ENCODE measurements at places on chromosomes 13 and 19. TPM values are rescaled to one million over a fixed set of nuclear protein-coding genes. Genes with fewer than 3 reads are reported as not detected.

DNA sequence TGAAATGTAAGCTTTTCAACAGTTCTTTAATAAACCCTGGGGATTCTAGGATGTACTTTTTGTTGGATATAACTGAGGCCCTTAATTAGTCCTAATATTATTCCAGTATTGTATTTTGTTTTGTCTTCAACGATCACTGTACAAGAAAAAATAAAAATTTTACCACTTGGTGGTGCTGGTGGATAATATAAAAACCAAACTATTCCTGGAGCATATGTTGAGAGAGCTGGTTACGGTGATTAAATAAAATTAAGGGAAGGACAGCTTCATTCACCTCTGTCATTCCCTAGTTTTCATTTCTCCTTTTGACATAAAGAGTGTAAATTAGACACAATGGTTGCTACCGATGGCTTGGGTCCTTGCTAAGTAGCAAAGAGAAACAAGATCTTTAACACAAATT lies 598.6 kb upstream of the PCDH20 start:
- peak; percentile 38 for DNase-seq

DNA sequence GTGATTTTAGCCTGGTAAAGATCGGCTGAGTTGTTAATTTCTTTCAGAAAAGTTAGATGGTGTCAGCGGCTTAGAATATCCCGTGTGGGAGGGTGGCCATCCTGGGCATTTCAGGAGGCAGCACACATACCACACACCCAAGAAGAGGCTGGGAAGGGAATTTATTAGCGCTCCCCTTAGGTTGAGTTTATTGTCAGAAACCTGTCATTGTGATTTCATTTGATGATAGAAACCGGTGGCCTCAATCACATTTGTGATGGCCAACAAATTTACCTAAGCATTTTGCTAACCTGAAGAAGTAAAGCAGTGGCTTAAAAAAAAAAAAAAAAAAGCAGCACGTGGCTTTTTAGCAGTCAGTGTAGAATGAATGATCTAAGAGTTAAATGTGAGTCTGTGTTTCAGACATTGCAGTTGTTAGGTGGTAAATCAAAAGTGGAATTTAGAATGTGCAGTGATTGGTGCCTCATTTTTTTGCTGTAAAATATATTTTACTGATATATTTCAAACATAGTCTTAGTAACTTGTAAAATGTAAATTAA lies 2.7 kb downstream of the SIPA1L3 start:
- DNase-seq: no peak

DNA sequence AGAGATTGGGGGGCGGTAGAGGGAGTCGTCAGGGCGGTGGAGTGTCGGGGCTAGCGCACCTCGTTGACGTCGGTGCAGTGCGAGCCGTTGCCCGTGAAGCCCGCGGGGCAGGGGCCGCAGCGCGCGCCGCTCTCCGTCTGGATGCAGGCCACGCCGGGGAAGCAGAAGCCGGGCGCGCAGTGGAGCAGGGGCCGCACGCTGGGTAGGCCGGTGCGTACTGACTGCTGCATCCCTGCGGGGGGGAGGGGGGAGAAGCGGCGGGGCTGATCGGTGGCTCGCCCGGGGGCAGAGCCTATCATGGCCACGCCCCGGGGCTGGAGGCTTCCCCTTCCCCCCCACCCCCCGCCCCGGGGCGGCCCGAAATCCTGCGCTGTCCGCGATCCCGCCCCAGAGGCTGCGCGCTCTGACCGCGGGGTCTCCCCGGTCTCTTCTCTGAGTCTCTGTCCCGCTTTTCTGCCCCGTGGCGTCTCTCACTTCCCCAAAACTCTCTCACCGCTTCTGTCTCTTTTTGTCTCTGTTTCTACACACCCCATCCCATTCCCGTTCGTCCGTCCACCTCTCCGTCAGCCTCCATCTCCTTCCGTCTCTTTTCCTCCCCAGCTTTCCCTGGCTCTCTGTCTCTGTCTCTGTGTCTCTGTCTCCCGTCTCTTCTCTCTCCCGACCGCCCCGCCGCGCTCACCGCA lies 1.1 kb downstream of the COMP start:
- DNase-seq: no peak

DNA sequence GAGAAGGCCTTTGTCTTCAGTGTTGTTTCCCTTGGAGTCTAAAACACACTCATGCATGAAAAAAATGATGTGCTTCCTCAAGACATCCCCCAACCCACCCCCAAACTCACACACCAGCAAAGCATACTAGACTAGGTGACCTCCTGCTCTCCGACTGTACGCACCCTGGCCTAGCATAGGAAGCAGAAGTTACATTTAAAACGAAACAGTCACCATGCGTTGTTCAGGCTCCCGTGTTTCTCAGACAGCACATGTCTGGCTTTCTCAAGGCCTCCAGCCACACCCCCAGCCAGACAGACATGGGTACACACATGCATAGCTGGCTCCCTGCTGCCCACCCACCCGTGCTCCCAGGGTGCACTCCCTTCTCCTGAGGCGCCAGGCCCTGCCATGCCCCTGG lies 28.7 kb upstream of the C1QTNF9 start:
- no peak for DNase-seq

GRCh38 chr19:50897612-50898011 lies 13.6 kb downstream of the KLK4 start:
- DNase-seq: no peak

DNA sequence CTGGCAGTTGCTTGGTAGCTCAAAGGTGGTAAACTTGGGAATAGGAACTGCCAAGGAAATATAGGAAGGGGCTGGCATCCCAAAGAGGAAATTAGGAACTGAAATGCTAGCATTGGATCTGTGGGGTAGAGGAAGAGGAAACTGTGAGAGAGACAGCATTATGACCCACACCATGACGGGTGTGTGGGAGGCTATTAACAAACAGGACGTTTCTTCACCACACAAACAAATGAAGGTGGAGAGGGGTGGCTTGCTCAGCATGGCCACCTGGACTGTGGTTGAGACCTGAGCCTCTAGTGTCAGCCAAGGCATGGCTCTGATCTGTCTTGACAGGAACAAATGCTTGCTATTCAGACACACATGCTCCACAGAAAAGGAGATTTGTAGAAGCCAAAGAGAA lies 178.2 kb downstream of the B3GLCT start:
- DNase-seq: no peak

DNA sequence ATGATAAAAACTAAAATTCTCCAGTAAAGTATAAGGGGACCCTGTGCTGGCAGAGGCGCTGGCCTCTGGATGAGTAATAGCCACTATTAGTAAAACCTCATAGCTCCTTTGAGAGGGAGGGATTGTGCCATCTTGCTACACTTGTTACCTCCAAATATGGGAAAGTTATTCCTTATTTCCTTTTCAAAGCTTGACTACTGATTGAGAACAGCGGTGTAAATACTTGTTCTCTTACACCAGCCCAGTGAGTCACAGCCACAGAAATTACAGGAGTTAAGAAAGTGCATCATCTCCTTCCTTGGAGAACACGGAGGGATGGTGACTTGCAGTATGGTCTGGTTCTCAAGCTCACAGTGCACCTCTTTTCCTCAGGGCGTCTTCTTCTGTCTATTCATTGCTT lies 379.0 kb downstream of the EFNB2 start:
- DNase-seq: peak; percentile 100

SH2D3A gene
- total RNA-seq: 5.1 TPM

DNA sequence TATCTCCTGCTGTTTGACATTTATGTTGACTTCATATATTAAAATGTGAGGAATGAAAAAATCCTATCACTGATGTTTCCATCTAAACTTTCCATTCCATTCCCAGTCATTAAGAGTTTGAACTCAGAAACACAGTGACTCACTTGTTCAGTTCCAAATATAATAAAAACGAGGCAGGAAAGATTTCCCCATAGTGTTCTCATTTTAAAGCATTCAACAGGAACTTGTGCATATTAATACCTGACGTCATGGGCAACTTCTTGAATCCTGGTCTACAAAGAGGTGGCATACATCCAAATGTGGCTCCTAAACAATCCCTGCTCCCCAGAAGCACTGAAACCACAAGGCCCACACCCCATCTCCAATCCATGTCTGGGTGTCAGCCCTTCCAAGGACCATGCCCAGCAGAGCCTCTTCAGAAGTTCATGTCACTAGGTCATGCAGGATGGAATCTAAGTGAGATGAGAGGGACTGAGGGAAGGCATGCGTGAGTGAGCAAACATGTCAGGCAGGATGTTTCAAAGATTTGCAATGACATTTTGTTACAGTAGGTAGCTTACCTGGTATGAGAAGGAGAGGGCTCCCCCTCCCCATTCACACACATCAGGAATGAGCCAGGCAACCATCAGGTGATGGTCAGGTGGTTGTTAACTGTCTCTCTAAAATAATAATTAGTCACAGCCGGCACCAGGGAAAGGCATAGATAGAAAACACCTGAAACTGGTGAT lies 9.4 kb upstream of the ERVV-2 start:
- no peak for DNase-seq

Data from renal cortical epithelial cell (primary cell).